CD4-positive, alpha-beta T cell treated with Interleukin-17A for 4 hours (primary cell): ENCODE measurements at places on chromosomes 5 and 9.

DNA sequence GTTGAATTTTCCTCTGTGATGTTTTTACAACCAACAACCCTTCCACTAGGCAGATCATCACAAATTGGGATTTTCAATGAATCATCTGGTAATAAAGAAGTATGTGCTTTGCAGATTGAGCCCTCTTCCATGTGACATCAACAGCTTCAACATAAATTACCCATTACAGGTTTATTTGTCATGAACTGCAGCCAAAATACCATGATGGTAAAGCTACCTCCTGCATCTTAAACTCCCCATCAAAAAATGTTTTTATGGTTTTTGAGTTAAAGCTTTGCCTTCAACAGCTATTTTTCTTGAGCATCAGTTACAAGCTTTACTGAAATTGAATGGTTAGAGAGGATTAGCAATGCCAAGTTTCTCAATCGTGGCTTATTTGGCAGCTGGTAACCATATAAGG lies 211.4 kb upstream of the TUSC1 start:
- no peak for DNase-seq

DNA sequence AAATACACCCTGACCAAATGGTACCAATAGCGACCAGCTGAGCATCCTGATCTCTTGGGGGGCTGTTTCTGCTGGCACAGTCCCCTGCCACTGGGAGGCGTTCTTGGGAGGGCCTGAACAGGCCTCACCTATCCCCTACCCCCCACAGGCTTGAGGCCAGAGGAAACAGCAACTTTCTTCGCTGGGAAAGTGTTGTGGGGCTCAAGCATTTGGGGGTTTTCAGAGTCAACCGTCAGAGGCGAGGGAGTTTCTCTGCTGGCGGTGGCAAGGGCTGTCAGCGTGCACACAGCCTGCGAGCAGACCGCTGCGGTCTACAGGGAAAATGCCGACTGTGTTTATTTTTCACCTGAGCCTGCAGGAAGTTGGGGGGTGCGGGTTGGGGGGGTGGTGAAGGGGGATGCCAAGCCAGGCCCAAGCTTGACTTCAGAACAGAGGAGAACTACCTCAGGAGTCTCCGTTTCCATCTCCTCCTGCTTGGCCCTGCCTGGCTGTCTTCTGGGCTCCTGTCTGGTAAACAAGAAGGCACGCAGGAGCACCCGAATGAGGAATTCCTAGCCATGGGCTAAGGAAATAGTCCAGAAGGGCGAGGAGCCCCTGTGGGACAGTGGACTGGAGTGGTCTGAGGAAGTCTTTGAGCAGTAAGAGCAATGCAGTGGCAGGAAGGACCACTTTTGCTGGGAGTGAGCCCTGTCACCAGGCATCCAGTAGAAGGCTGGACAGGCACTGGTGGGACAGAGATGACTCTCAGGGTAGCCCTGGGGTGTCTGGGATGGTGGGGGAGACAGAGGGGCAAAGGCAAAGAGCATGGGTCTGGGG lies 18.1 kb downstream of the TCF7 start:
- peak; percentile 87 for DNase-seq

- DNase-seq: no peak
Observed at GRCh38 chr9:114266969-114267368, 55.9 kb upstream of the ORM1 start.

DNA sequence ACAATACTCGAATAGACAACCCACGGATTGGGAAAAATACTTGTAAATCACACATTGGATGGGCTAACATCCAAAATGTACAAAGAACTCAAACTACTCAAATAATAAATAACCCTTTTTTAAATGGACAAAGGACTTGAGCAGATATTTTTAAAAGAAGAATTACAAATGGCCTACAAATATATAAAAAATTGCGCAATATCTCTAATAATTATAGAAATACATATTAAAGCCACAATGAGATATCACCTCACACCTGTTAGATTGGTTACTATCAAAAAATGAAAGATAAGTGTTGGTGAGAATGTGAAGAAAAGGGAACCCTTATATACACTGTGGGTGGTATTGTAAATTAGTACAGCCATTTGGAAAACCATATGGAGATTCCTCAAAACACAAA lies 40.8 kb upstream of the ADAMTS19 start:
- no peak for DNase-seq

- no peak for DNase-seq
Observed at GRCh38 chr5:111143910-111144309, 51.8 kb downstream of the WDR36 start.

GRCh38 chr9:72540348-72540873 lies 19.0 kb downstream of the TMC1 start:
- no peak for DNase-seq

DNA sequence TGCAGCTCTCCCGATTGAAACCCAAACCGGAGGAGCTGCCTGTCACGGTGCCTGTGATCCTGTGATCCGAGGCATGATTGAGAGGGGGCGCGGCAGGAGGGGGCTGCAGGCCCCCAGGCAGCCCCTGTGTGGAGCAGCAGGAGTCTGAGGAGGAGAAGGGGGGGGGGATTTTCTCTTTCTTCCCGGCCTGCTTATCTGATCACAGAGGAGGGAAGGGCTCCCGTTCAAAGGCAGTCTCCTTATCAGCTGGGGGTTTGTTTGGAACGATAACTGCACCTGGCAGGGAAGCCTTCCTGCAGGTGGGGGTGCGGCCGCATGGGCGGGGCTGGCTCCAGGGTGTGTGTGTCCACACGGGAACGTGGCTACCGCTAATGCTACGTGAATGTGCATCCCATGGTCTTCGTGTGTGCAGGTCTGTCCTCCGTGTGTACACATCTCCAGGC lies 38.4 kb downstream of the LMX1B start:
- DNase-seq: no peak

GRCh38 chr9:89679016-89679415 lies 74.2 kb downstream of the GADD45G start:
- DNase-seq: no peak

DNA sequence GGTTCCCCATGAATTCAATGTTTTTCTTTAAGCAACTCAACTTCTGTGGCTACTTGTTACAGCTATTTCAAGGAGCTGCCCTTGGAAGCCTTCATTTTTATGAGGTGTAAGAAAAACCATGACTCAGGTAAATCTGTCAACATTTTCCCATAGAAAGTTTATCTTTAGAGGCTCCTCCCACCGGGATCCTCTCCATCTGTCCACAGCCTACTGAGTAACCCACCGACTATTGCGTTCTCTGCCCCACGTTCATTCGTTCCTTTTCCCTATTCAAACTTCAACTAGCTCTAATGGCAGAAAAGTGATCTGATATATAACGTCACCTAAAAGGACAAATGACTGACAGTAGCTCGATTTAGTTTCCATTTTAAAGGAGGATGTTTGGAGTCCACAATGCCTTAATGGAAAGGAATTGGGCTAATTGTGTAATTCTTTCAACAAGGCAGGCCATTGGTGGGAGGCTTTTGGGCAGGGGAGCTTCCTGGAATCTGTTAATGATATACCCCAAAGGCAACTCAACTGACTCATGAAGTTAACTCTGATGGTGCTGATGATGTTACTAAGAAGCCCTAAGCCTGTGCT lies 29.3 kb upstream of the NR3C1 start:
- no peak for DNase-seq

DNA sequence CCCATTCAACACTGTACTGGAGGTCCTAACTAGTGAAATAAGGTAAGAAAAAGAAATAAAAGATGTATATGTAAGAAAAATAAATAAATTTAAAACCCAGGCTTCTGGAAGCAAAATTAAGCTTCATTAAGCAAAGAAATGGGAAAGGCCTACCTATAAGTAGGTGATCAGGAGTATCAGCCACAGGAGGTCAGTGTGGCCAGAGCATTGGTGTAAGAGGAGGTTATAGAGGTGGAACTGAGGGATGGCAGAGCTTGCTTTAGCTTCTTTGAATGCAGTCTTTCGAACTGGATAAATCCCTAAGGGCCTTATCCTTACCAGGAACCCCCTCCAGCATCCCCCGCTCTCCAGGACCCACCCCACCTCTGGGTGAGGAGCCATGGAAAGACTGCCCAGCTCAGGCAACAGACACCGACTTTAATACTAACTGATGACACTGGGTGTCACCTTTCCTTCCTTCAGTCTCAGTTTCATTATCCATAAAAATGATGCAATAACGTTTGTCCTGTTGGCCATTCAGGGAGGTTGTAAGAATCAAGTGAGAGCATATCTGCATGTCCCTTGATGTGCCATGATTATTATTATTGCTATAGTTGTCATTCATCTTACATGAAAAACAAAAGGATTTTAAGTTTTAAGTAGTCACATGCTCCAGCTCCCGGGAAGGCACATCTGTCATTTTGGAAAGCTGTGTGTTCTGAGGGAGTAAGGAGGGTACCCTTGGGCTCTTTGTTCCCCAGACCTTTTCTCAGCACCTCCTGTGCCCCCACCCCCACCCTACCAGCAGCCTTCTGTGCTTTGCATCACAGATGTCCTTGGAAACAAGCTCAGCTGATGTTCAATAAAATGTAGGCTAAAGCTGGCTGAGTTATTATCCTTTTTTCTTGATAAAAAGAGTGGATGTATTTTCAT lies 50.8 kb upstream of the CTNNA1 start:
- DNase-seq: no peak

DNA sequence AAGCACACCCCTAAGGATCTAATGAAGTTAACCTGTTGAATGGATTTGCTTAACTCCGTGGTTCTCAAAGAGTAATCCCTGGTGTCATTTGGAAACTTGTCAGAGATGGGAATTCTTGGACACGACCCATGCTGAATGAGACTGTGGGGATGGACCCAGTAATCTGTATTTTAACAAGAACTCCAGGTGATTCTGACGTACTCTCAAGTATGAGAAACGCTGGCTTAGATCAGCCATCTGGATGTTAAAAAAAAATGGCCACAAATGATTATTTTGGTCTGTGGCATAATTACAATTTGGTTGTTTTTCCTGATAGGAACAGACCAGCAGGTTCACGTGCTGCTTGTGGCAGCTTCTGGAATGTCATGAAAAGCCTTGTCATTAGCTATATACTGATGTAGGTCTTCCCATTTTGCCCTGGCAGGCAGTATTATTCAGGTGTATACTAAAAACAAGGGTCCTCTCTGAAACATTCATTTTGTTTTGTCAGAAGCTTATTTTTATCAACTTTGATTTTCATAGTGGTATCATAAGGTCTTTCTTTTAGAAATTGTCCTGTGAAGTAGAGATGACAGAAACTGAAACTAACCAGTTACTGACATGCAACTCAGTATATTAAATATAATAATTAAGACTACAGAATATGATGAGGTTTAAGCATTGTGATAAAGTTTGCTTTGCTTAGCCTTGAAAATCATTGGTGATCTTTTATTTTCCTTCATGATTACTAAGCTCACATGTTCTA lies 15.4 kb downstream of the CPEB4 start:
- DNase-seq: no peak

- no peak for DNase-seq
Observed at GRCh38 chr5:5011151-5011550, 129.0 kb upstream of the ADAMTS16 start.

- DNase-seq: no peak
Observed at GRCh38 chr9:95725045-95725444, 150.4 kb upstream of the ERCC6L2 start.

DNA sequence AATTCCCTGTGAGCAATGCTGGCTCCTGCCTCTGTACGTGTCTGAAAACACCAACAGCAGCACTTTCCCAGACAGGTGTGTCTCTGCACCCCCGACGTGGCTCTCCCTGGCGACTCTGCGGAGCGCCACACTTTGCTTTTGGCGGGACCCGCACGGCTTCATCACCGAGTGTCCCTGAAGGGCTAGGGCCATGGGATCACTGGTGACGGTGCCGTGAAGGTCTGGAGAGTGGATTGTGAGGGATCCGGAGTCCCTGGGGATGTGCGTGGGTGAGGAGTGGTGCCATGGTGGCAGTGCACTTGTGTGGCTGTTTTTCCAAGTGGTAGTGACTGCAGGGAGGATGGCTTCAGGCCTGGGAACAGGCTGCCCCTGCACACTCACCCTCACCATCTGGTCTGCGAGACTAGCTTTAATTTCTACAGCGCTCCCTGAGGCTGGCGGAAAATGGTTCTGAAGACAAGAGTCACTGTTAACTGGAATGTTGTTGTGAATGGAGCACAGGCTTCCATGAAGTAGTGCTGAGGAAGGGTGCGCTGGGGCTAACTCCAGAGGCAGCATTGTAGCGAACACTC lies 3.2 kb downstream of the NKD2 start:
- DNase-seq: no peak

GRCh38 chr5:124372457-124372856 lies 374.0 kb downstream of the ZNF608 start:
- DNase-seq: no peak

DNA sequence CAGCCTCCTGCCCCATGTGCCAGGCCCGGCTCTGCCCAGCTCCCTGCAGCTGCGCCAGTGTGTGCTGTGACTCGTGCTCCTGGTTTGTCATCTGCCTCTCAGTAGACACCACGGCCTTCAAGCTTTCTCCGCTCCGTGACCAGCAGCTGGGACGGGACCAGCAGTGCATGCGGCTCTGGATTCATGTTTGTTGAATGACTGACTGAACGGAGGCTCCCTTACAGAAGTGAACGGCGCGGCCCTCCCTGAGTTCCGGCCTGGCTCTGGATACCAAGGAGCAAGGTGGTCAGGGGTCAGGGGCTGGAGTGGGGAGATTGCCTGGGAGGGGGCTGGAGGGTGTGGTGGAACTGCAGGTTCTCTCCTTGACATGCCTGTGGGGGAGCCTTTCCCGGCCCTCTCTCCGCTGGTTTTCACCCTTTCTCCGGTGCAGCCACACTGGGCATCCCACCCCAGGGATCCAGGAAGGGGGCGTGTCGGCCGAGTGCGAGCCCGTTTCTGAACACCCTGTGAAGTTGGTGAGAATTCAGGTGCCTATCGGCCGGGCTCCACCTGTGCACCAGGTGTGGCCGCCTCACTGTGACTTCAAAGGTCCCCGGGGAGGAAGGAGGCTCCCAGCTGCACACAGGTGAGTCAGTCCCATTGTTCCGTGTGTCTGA lies 11.1 kb upstream of the CEP72 start:
- no peak for DNase-seq

DNA sequence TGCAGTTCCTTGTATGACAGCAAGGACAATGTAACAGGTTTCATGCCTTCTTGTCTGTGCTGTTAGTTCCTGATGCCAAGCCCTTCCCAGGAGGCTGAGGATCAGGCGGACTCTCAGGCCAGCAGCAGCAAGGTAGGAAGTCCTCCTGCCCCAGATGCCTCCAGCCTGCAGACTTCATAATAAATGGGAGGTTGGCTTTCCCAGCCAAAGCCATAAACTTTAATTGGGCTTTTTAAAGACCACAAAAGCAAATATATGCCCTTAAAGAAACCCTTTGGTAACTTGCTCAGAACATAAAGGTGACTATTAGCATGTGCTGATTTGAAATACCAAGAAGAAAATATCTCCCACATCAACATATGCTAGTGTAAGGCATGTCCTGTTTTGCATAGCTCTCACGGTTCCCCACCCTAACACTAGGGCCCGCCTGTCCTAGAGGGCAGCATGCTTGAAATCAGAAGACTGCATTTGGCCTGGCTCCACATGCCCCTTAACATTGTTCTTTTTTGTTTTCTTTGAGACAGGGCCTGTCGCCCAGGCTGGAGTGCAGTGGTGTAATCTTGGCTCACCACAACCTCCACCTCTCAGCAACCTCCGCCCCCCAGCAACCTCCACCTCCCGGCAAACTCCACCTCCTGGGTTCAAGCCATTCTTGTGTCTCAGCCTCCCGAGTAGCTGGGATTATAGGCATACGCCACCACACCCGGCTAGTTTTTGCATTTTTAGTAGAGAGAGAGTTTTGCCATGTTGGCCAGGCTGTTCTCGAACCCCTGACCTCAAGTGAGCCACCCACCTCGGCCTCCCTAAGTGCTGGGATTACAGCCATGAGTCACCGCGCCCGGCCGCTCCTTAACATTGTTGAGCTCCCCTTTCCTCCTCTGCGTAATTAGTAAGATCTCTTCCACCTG lies 44.6 kb upstream of the FCN1 start:
- DNase-seq: no peak
